Activated CD4-positive, alpha-beta T cell treated with anti-CD3 and anti-CD28 coated beads for 4 hours (primary cell): ENCODE measurements at places on chromosomes 1 and 21.

- no peak for DNase-seq
Observed at GRCh38 chr1:181557313-181557712, 74.0 kb downstream of the CACNA1E start.

- DNase-seq = no peak
Observed at GRCh38 chr1:210272666-210273065, 40.1 kb downstream of the SERTAD4 start.

DNA sequence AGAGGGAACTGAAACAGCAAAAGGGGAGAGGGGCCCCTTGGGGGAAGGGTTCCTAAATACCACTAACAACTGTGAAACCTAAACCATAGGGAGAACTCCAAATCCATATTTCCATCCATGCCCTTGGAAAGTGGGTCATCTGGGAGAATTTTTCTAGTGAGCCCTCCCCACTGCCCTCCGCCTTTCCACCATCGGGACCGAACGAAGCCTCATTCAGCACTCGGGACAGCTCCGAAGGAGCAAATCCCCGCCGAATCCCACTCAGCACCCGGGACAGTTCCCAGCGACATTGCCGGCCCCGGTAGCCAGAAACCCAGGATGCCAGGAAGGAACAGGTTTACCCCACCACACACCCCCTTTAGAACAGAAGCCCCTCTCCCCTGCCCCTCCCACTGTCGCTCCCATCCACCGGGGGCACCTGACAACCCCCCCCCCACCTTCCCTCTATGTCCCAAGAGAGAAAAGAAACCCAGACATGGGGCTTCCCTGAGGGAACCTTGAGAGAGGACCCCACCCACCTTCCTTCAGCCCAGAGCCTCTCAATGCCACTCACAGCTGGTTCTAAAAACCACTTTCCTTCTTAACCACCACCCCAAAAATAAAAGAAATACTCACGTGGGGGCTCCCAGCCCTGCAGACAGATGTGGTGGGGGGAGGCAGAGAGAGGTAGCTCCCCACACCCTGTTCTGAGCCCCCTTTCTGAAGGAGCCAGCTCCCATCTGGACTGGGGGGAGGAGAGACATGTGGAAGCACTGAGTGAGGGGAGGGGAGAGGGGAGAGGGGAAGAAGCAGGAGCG is 4.5 kb downstream of the DLGAP3 start:
- peak; percentile 35 for DNase-seq

- DNase-seq = no peak
Observed at GRCh38 chr1:110094931-110095654, 17.1 kb upstream of the UBL4B start.

DNA sequence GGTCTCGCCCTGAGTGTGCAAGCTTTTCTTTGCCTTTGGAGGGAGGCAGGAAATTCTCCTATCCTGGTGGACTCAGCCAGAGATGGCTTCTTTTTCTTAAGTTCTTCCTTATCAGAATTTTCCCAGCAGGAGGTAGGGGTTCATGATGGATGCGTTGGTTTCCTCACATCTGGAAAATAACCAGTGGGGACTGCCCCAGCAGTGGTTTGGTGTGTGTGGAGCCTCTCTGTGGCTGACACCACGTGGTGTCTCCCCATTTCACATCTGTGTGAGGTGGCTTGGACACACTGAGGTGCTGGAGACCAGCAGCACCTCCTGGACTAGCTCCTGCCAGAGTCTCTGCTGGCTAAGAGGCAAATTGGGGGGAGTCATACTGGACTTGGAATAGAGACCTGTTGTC is 32.6 kb downstream of the B3GALT5 start:
- no peak for DNase-seq

GRCh38 chr1:238088560-238089290 is 198.0 kb upstream of the ZP4 start:
- no peak for DNase-seq
